Breast epithelium (tissue), 4 donors: ENCODE measurements at places on chromosomes 5 and 9. TPM values are rescaled to one million over a fixed set of nuclear protein-coding genes. Genes with fewer than 3 reads are reported as not detected.

- no peaks in the 10 kb centered on the region for H3K27me3 ChIP-seq
- no peak for DNase-seq
- no peaks in the 10 kb centered on the region for H3K36me3 ChIP-seq
- H3K4me1 ChIP-seq = no peaks in the 10 kb centered on the region
- H3K27ac ChIP-seq = no peak overlapping the region
Observed at GRCh38 chr5:14385019-14385418, 196.6 kb upstream of the OTULINL start.

- no peak overlapping the region for H3K4me3 ChIP-seq
- H3K4me1 ChIP-seq = no peaks in the 10 kb centered on the region
- H3K36me3 ChIP-seq = no peaks in the 10 kb centered on the region
- no peak for DNase-seq
- H3K27me3 ChIP-seq = no peaks in the 10 kb centered on the region
Observed at GRCh38 chr5:2805080-2805479, 53.6 kb upstream of the IRX2 start.

GRCh38 chr5:56598941-56599340, 216.4 kb upstream of the MAP3K1 start:
- DNase-seq = no peak
- H3K27me3 ChIP-seq = no peaks in the 10 kb centered on the region
- H3K36me3 ChIP-seq = no peaks in the 10 kb centered on the region

DNA sequence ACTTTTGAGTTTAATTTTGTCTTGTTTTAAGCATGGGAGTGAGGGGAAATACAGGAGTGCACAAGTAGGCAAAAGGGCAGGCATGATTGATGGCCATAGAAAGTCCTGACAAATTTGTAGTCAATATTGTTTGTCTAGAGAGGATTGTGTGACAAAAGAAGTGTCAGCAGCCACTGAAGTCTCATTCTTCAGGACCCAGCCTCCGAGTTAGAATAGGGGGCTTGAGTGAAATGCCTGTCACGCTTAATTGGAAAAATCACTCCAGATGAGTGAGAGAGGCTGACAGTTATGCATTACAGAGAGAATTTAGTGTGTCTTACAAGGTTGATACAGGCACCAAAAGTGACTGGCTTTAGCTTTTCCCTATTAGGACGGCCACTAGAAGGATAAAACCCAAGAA, 81.9 kb upstream of the RPS23 start:
- H3K4me3 ChIP-seq = no peak overlapping the region
- no peaks in the 10 kb centered on the region for H3K36me3 ChIP-seq
- H3K4me1 ChIP-seq = no peaks in the 10 kb centered on the region
- no peak for DNase-seq
- no peak overlapping the region for H3K27ac ChIP-seq

- no peak for DNase-seq
- no peaks in the 10 kb centered on the region for H3K4me1 ChIP-seq
- no peak overlapping the region for H3K4me3 ChIP-seq
Observed at GRCh38 chr5:96404191-96404867, 28.7 kb downstream of the PCSK1 start.

The CNTLN gene
- total RNA-seq = 14.6 TPM

GRCh38 chr9:118331622-118332045, 627.4 kb downstream of the TLR4 start:
- no peaks in the 10 kb centered on the region for H3K27me3 ChIP-seq
- H3K4me3 ChIP-seq = no peak overlapping the region
- H3K4me1 ChIP-seq = no peaks in the 10 kb centered on the region
- no peak for DNase-seq

- H3K27me3 ChIP-seq = no peaks in the 10 kb centered on the region
- H3K4me3 ChIP-seq = no peak overlapping the region
- no peaks in the 10 kb centered on the region for H3K4me1 ChIP-seq
- no peak overlapping the region for H3K27ac ChIP-seq
- no peak for DNase-seq
- no peaks in the 10 kb centered on the region for H3K36me3 ChIP-seq
Observed at GRCh38 chr5:31197183-31197582, 3.7 kb downstream of the CDH6 start.

The CYLC2 gene
- total RNA-seq = not detected

The SPAG8 gene
- 2.2 TPM for total RNA-seq

The ITGA1 gene
- 49.2 TPM for total RNA-seq
